ENCODE measurements at places on chromosomes 3 and 15. TPM values are rescaled to one million over a fixed set of nuclear protein-coding genes. Genes with fewer than 3 reads are reported as not detected.

The GOLGA6B gene
- total RNA-seq: not detected

The CD80 gene
- 0.39 TPM for total RNA-seq

The SLC30A4 gene
- 10.5 TPM for total RNA-seq

The SNTN gene
- not detected for total RNA-seq

The ADGRG7 gene
- total RNA-seq: 0.39 TPM

The TAMM41 gene
- 10.2 TPM for total RNA-seq

The BFSP2 gene
- not detected for total RNA-seq

The CNTN3 gene
- 3.3 TPM for total RNA-seq

The ZNF774 gene
- 1.6 TPM for total RNA-seq

The NKTR gene
- total RNA-seq: 124 TPM

The DUOXA1 gene
- total RNA-seq: 23.2 TPM

The GOLGA6D gene
- total RNA-seq: not detected

The ALS2CL gene
- 37.2 TPM for total RNA-seq

The HGD gene
- 0.65 TPM for total RNA-seq

The HRG gene
- total RNA-seq: not detected

The PLIN1 gene
- 0.33 TPM for total RNA-seq

The SPINK8 gene
- not detected for total RNA-seq

The INO80 gene
- total RNA-seq: 16.5 TPM

The CYP1A2 gene
- total RNA-seq: not detected

The MAGI1 gene
- 8.4 TPM for total RNA-seq

The OR5H14 gene
- not detected for total RNA-seq

The TEX55 gene
- not detected for total RNA-seq

The CDHR4 gene
- 1.2 TPM for total RNA-seq

The EEFSEC gene
- total RNA-seq: 9.9 TPM

The GATA2 gene
- total RNA-seq: 9.4 TPM

The SLC12A1 gene
- total RNA-seq: not detected

The SLC51B gene
- total RNA-seq: not detected

The CYP19A1 gene
- total RNA-seq: not detected

The SKIL gene
- 66.0 TPM for total RNA-seq

The NEIL1 gene
- total RNA-seq: 24.7 TPM

The LMAN1L gene
- 0.11 TPM for total RNA-seq

The FEM1B gene
- 56.1 TPM for total RNA-seq

The TM4SF1 gene
- total RNA-seq: 1.8 TPM

The SPATA12 gene
- total RNA-seq: not detected

The PP2D1 gene
- total RNA-seq: not detected

The P2RY1 gene
- under 0.01 TPM for total RNA-seq

The EPHA3 gene
- total RNA-seq: 0.11 TPM

The LRRIQ4 gene
- total RNA-seq: under 0.01 TPM

The CLRN1 gene
- total RNA-seq: not detected

The FANCD2 gene
- 6.3 TPM for total RNA-seq

The GOLGA8S gene
- total RNA-seq: under 0.01 TPM

The PTH1R gene
- total RNA-seq: 12.6 TPM

The ITGB5 gene
- 287 TPM for total RNA-seq

The TF gene
- total RNA-seq: not detected

The CELSR3 gene
- total RNA-seq: 1.6 TPM

The TSEN2 gene
- 14.1 TPM for total RNA-seq

The RTP3 gene
- not detected for total RNA-seq

The ADAMTS17 gene
- not detected for total RNA-seq

The PATL2 gene
- total RNA-seq: 0.79 TPM
